ENCODE measurements at places on chromosomes 12 and 14.

GRCh38 chr14:86654558-86655184, 1124.7 kb downstream of the FLRT2 start:
- no peak for DNase-seq

DNA sequence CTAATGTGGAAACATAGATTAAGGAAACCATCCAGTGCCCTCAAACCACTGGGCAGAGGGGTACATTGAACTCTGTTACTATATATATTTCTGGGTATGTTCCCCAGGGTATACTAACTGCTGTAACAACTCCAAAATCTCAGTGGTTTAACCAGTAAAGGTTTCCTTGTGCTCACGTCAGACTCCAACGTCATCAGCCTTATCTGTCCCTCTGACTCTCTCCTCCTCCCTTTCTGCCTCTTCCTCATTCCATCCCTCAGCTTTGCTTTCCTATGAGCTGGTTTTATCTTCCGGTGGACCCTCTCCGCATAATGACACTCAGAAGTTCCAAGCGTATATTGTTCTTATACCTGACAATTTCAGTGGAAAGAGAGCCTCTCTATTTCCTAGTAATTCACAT, 21.2 kb upstream of the SMCO2 start:
- no peak for DNase-seq

DNA sequence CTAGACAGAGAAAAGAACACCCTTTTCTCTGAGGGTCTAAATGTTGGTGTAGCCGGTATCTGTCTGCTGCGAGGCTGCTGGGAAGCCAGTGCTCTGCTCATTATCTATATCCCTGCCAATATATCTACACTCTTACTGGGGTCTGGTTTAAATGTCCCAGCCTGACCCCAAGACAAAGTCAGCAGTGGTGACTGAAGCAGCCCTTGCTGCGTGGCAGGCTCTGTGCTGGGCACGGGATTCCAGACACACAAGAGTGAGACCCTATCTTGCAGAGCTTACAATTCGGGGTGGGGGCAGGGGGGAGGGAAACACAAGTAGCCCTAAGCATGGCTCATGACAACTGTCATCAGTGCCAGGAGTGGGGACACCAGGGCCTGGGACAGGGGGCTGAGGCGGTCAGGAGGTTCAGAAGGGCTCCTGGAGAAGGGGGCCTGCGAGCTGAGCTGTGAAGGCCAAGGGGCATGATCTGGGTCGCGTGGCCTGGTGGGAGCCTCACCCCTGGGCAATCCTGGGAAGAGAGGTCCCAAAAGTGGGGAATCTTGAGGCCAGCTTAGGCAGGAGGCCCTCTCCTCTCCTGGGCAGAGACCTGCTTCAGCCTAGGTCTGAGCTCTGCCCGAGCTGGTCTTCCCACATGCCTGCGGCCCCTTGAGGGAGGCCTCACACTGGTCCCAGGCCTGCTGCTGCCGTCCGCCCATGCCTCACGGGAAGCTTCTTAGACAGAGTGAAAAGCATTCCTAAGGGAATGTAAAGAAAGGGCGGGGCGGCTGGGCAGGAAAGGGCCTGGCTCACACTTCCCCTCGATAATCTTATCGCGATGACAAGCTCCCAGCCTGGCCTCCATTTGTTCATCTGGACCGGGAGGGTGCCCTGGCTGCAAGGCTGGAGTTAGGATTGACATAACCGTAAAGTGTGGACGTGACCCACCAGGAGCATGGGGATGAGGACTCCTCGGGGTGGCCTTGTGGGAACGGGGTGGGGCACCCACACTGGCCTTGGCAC, 7.3 kb upstream of the RCOR1 start:
- DNase-seq: no peak

GRCh38 chr14:55354500-55354899, 57.1 kb downstream of the ATG14 start:
- peak; percentile 21 for DNase-seq

DNA sequence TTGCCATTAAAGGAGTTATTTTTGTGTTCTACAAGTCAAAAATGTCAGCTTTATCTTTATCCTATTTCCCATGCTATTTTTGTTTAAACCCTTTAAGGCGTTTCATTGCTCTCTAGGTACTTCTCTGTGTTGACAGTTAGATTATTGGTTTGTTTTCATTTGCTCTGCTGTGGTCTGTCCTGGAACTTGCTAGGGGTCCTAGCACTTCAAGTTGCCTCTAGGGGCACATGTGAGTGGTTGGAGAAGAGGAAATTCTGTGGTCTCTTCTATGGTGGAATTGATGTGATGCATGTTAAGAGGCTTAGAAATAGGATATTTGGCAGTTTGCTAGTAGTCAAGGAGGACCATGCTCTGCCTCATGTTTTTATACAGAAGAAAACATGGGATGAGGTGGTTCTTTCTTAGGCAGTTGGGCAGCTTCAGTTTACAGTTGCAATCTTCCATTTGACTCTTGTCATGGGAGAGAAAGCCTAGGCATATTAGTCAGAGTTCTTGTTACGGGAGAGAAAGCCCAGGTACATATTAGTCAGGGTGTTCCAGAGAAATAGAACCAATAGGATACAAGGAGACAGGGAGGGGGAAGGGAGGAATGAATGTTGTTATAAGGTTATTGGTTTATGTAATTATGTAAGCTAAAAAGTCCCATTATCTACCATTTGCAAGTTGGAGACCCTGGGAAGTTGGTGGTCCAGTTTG, 14.4 kb downstream of the TTLL5 start:
- DNase-seq: no peak

- peak; percentile 41 for DNase-seq
These were observed 564.0 kb downstream of the TRHDE start for GRCh38 chr12:72836194-72836593.

- DNase-seq: no peak
These were observed 183.6 kb upstream of the SLC38A2 start for GRCh38 chr12:46556105-46556559.

GRCh38 chr12:95966287-95966870, 23.2 kb downstream of the AMDHD1 start:
- DNase-seq: no peak

GRCh38 chr12:23472329-23472971, 477.0 kb downstream of the SOX5 start:
- no peak for DNase-seq

- DNase-seq: no peak
These were observed 1758.1 kb upstream of the SEL1L start for GRCh38 chr14:83291714-83292113.

DNA sequence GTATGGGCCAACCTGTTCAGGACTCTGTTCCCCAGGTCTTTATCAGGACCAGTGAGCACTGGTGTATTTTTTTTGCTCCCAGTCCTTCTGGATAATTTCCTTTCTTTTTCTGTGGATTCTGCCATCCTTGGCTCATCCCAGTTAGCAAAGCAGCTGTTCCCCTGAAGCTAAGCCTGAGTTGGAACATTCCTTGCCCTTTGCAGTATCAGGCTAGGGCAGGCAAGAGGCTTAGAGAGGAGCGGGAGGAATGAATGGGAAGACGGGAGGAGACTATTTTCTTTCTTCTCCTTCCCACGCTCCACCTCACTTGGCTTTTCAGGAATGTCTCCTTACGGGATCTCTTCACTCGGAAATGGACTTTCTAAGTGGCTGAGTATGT, 29.2 kb downstream of the ERG28 start:
- no peak for DNase-seq

DNA sequence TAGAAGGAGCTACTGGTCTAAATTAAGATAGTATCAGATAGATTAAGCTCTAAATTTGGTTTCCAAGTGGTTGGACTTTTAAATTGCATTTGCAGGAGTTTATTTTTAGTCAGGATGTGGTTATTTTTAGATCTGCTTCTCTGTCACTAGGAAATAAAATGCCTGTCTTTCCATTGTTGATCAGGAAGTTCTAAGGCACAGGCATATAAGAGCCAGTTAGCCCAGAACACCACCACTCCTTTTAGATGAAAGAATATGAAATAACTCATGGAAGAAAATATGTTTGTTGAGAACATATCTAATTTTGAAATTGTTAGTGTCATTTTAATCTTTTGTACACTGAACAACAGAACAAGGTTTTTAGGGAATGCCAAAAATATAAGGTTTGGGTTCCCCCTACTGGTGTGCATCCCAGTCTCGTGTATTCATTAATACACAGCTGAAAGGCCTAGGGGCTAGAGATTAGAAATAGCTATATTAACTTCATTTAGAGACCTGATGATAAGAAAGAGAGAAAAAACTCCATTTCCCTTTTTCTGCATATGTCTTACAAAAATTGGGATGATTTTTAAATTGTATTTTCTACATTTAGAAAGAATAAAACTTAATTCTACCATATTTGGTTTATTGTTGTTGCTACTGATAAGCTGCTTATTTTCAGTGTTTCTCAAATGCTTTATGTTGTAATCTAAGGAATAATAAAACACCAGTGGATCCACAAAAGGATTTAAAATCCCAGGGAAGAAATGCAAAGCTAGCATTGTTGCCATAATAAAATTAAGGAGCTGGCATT, 67.2 kb downstream of the RIC8B start:
- DNase-seq: peak; percentile 51

GRCh38 chr12:122051231-122051876, 27.2 kb upstream of the MLXIP start:
- DNase-seq: no peak

GRCh38 chr14:101469382-101470247, 91.7 kb upstream of the DIO3 start:
- no peak for DNase-seq

GRCh38 chr14:39228509-39229221, 5.0 kb upstream of the MIA2 start:
- no peak for DNase-seq

- no peak for DNase-seq
These were observed 120.4 kb upstream of the ATF7IP start for GRCh38 chr12:14244876-14245669.

GRCh38 chr12:41772478-41772877, 372.2 kb downstream of the GXYLT1 start:
- DNase-seq: no peak

DNA sequence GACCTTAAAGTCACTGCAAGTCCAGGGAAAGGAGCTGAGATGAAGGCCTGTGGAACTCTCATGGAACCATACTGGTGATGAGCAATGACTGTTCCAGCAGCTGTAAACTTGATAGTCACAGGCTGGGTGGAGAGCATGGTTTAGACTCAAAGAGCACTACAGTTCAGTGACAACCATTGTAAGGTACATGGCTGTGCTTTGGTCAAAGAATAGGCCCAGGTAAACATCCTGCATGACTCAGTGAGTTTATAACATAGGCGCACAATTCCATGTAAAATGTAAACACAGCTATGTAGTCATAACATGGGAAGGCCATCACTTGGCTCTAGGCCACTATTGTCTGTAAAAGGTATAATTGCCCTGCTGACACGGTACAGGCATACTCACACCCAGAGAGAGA, 119.3 kb upstream of the FSCB start:
- no peak for DNase-seq

GRCh38 chr12:125549836-125550235, 484.6 kb downstream of the AACS start:
- DNase-seq: no peak

DNA sequence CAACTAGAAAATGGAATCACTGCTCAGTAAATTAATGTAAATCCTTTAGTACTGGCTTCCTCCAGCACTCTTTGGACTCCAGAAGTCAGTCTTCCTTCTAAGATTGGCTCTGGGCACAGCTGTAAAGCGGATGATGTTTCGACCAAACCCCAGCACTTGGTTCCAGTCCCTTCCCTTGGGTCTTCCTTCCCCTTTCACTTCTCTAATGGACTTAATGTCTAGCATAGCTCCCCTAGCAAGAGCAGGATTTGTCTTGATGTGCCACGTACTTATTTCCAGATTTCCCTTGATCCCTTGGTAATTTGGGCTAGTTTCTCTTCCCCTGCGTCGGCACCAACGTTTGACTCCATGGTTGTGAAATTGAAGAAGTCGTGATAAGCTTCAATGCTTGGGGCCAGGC, 28.3 kb downstream of the C12orf75 start:
- no peak for DNase-seq

DNA sequence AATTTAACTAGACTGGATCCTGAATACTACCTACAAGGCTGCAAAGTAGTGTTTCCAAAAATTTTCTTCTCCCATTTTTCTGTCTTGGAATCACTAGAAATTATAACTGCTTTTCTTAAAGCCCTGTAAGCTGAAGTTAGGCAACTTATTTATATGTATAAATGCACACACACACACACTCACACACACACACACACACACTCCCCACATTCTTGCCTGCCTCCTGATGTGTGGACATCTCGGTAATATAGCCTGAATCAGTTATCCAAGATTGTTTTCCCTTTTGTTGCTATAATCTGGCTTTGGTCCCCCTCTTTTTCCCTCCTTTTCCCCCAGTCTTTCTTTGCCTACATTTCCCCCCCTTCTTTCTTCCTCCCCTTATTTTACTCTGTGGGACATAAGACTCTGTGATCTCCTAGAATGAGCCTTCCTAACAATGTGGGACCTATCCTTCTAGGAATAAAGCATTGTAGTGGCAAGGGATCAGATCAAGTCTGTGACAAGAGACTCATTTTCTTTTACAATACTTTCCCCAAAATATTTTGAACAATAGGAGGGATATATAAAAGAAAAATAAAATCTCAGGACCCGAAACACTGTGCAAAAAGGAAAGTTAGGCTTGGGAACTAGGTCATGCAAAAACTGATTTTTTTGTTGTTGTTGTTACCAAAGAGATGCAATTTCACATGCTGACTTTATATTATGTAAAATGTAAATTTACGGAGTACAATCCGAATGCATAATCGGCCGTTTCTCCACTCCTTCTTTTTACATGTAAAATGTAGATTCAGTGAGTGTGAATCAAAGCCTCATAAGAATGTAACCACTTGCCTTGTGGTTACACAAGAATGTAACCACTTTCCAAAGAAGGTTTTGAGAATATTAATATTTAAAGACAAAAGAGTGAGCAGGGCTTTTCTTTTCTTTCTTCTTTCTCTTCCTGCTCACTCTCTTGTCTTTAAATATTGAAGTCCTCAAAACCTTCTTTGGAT, 26.3 kb upstream of the CD69 start:
- DNase-seq: no peak

- no peak for DNase-seq
These were observed 183.6 kb upstream of the GRIP1 start for GRCh38 chr12:66862356-66862985.

DNA sequence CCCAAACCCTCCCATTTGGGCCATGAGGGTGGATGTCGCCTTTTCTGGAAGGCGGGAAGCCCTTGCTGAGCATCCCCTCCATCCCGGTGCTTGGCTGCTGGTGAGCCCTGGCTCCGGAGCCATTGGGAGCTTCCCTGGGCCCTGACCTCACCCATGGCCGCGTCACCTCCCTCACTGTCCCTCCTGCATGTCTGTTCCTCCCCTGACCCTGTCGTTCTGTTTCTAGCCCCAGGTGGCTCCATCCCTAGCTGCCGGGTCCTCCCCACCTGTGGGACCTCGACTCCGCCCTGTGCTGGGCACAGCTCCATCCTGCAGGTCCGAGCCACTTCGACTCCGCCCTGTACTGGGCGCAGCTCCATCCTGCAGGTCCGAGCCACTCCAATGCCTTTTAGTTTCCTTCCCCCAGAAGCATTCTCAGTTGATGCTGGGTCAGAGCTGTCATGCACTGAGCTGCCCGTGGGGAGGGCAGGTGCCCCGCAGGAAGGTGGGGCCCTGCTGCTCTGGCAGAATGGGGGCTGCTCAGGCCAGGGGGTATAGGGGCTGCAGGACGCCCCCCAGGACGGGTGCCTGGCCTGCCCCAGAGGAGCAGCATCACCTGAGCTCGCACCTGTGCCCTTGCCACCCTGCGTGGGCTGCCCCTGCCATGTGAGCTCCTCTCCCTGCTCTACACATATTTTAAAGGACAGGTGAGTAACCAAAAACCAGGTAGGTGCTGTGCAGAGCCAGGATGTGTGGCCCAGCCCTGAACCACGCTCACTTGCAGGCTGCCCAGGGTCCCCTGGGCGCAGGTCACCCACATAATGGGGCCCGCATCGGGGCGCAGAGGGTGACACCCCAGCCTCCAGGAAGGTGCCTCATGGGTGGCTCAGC, 19.0 kb downstream of the NOC4L start:
- DNase-seq: no peak

GRCh38 chr12:95884998-95885397, 26.2 kb downstream of the SNRPF start:
- DNase-seq: no peak

All from spinal cord (tissue), 10 donors.